ENCODE measurements at places on chromosomes 7 and 10. TPM values are rescaled to one million over a fixed set of nuclear protein-coding genes. Genes with fewer than 3 reads are reported as not detected.
A peak's percentile ranks its signal among the peaks of the same experiment; 100 is the strongest.

GRCh38 chr7:110148054-110148453 is 942.9 kb upstream of the LRRN3 start:
- no peak for ATAC-seq

- ATAC-seq, result no peak
These were observed 159.1 kb downstream of the PFKFB3 start for GRCh38 chr10:6361869-6362268.

- no peak for ATAC-seq
These were observed 192.6 kb upstream of the CXCL12 start for GRCh38 chr10:44577533-44577932.

GRCh38 chr10:129921065-129921670 is 42.9 kb downstream of the EBF3 start:
- no peak for ATAC-seq

- no peak for ATAC-seq
These were observed 1169.0 kb downstream of the REEP3 start for GRCh38 chr10:64690194-64690593.

- peak; percentile 80 for ATAC-seq
These were observed 18.7 kb upstream of the CBLL1 start for GRCh38 chr7:107725138-107725740.

GRCh38 chr7:147510923-147511322 is 1079.6 kb upstream of the C7orf33 start:
- no peak for ATAC-seq

DNA sequence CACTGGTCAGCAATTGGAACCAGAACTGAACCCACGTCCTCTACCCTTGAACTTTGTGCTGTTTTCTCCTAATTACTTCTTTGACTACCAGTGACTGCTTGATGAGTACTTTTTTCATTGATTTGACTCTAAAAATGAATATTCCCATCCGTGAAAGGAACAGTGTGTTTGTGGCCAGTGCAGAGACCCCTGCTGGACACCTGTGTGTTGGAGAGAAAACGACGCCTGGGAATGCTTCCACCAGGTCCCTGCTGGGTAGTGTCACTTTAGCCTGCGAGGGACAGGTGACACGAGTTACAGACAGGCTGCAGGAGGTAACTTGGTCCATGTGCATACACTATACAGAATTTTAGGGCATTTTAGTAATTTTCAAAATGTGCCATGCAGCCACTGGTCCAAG is 6.8 kb upstream of the GJD4 start:
- ATAC-seq, result no peak

DNA sequence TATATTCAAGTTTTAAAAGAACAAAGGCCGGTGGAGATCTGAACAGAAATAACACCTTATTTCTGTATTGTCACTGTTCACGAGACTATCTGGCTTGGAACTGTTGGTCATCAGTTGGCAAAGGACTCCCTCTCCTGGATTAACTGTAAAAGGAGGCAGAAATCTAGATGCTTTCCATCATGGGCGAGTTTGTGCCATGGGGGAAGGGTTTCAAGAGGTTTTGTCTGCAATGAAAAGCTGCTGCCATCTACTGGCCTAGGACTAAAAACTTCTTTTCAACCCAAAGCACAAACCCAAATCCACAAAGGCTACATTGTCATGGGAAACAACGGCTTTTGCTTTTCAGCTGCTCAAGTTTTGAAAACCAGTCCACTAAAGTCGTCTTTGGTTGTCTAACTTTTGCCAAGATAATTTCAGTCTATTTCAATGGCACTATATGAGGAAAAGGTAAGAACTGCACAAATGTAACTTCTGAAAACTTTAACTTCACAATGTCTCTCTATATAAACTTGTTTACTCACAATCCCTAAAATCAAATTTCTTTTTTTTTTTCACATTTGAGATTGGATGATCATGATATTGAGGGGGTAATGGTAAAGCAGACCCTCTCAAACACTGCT is 196.8 kb downstream of the SKAP2 start:
- peak; percentile 86 for ATAC-seq

DNA sequence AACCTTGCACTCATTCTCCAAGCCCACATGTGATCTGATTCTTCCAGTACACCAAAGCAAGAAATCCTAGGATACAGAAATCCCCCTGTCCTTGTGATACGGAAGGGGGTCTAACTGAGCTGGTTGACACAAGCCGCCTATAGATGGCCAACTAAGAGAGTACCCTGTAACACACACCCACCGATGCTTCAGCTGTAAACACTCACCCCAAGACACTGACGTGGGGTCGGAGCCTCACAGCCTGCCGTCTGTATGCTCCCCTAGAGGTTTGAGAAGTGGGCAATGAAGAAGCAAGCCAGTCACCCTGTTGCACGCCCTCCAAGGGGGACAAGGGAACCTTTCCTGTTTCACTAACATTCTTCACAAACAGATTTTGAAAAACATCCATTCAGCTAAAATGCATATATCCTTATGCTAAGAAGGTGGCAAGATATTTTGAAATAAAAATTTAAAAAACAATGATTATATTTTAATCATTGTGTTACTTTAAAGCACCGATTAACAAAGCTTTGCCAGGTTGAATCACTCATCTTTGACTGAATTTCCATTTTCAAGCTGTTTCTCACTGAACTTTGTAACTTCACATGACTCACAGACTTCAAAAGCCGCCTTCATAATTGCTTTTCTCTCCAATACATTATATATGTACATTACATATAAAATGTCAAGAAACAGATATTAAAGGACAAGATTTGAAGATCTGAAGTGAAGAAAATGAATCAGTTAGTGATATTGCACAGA is 329.3 kb downstream of the ARL4A start:
- ATAC-seq, result no peak

DNA sequence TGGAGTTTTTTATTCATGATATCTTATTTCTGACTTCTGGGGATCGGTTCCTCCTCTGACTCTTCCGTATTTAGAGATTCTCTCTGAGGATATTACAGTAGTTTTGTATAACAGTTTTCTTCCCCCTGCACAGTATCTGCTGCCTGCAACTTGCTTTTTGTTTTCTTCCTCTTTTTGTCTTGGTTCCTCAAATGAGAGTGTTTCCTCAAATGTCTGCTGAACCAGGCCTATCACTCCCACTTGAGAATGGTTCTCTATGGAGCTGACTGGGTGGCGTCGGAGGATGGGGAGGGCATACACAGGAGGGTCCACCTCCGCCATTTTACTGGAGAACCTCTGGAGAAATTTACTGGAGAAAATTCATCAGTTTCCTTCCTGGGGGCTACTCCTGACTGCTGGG is 27.7 kb downstream of the ARHGAP22 start:
- ATAC-seq, result peak; percentile 14

GRCh38 chr10:9950070-9950469 is 1067.6 kb upstream of the CELF2 start:
- ATAC-seq, result no peak

GRCh38 chr7:126696256-126697038 is 556.3 kb downstream of the GRM8 start:
- ATAC-seq, result no peak

DNA sequence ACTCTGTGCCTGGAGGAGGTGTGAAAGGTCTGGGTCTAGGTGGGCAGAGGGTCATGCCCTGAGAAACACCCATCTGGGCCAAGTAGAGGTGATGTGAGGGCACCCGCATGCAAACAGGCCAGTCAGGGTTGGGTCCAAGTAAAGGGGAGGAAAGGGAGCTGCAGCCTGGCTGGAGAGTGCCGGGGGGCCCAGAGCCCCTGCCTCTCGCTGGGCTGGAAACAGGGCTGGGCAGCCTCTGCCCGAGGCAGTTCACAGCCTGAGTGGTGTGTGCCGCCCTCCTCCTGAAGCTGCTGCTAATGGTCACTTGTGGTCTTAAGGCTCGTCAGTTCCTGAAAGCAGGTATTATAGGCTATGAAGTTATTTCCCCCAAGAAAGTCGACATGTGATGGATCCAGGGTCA is 7.3 kb downstream of the CYP2E1 start:
- ATAC-seq, result no peak

GRCh38 chr7:27605689-27606269 is 56.9 kb downstream of the HIBADH start:
- no peak for ATAC-seq

- no peak for ATAC-seq
These were observed 135.8 kb upstream of the UNC5B start for GRCh38 chr10:71076473-71077142.

- ATAC-seq, result no peak
These were observed 159.2 kb upstream of the FOXP2 start for GRCh38 chr7:114255404-114255841.

DNA sequence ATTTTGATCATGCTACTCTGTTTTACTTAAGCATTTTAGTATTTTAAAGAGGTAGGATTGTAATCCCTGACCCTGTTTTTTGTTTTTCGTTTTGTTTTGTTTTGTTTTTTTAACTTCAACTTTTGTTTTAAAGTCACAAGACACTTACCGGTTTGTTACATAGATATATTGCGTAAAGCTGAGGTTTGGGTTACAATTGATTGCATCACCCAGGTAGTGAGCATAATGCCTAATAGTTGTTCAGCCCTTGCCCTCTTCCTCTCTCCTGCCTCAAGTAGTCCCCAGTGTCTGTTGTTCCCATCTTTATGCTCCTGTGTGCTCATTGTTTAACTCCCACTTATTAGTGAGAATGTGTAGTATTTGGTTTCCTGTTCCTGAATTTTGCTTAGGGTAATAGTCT is 93.1 kb upstream of the TEX47 start:
- ATAC-seq, result no peak

DNA sequence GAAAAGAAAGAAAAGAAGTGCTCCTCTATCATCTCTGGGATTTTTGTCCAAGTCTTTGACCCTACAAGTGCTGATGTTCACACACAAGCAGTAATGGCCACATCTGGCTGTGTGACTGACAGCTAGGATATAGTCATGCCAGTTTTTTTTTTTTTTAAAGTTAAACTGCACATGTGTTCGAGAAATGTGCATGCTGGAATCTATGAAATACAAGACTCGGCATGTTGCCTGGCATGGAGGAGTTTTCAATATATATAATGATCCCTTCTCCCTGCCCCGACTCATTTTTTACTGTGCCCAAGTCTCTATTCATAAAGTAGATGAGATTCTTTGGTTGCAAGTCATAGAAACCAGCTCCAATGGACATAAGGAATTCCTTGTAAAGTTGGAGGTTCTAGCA is 60.4 kb upstream of the FGFR2 start:
- ATAC-seq, result no peak

DNA sequence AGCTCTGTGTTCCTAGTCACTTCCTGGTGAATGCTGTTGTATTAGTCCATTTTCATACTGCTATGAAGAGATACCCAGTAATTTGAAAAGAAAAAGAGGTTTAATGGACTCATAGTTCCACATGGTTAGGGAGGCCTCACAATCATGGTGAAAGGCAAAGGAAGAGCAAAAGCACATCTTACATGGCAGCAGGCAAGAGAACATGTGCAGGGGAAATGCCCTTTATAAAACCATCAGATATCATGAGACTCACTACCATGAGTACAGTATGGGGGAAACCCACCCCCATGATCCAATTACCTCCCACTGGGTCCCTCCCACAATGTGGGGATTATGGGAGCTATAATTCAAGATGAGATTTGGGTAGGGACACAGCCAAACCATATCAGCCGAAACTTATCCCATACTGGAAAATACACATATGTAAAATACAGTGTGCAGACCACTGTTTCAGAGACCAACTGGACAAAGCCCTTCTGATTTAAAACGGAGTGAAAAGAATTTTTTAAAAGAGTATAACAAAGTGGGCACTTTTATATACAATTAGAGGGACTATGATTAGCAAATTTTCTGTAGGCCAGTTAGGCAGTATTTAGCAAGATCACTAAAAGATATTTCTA is 8.0 kb downstream of the CYREN start:
- ATAC-seq, result no peak

GRCh38 chr10:133292919-133293809 is 15.5 kb downstream of the TUBGCP2 start:
- ATAC-seq, result peak; percentile 72

DNA sequence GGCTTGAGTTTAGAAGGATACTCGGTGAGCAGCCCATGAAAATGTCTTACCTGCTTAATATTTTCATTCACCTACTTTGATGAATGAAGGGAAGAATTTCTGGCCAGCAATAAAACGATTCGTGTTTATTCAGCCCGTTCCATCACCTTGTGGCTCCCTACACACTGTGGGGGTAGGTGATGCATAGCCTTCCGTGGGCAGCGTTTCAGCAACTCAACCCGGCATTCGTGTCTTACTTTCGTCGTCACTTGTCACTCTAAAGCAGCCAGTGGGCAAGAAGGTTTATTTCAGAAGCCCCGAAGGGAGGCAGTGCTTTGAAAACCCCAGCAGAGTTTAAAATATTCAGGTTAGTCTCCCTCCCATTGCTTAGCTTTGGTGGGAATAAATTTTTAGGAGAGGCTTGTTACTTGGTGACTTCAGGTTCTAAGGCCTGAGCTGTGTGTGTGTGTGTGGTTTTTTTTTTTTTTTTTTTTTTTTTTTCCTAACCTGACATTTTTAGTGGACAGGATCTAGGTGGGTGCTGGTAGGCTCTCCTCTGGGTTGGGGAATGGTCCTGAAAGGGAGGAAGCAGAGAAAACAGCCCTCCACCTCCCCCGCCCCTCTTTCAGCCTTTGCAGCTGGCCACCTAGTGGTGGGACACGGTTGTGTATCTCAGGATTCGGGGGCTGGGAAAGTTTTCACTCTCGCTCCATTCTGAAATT is 1.8 kb downstream of the GRK5 start:
- ATAC-seq, result no peak

DNA sequence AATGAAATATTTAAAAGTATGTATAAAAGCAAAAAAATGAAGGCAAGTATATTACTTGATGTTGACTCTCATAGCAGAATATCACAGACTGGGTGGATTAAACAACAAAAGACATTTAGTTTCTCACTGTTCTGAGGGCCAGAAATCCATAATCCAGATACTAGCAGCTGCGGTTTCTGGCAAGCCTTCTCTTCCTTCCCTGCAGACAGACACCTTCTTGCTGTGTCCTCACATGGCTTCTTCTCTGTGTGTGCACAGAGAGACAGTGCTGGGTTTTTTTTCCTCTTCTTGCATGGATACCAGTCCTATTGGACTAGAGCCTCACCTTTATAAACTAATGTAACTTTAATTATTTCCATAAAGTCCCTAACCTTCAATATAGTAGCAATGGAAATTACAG is 127.9 kb upstream of the AKR1E2 start:
- no peak for ATAC-seq

The TTYH3 gene
- 11.7 TPM for total RNA-seq

The GNA12 gene
- 7.5 TPM for total RNA-seq

The SUGCT gene
- 8.2 TPM for total RNA-seq

The RAPGEF5 gene
- 48.6 TPM for total RNA-seq

The IQCE gene
- 7.5 TPM for total RNA-seq

The UPP1 gene
- 204 TPM for total RNA-seq

The GSTO2 gene
- 25.1 TPM for total RNA-seq

The MGAM2 gene
- 0.20 TPM for total RNA-seq

Measured in esophagus mucosa (tissue), 1 donor.